Mesenteric fat pad (tissue), 1 donor: ENCODE measurements at places on chromosomes 13 and 19.
A peak's percentile ranks its signal among the peaks of the same experiment; 100 is the strongest.

GRCh38 chr19:33304371-33304759 is 2.0 kb upstream of the CEBPA start:
- DNase-seq, result peak; percentile 69

- no peak for DNase-seq
These were observed 406.9 kb upstream of the SLC10A2 start for GRCh38 chr13:103473081-103473480.

DNA sequence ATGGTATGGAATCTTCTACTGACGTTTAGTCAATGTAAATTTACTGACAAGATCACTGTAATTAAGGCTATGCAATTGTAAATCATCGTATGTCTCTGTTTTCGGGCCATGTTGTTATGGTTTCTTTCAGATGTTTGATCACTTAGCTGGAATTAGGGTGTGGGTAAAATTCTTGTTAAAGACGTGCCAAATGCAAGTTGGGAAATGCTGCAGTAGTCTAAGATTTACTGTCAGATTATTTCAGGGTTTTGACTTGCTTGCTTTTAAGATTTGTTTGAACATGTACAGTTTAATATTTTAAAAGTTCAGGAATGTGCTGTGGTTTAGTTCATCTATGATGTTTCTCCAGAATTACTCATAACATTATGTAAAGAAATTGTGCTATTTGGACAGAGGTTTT is 10.8 kb downstream of the NDFIP2 start:
- no peak for DNase-seq

GRCh38 chr13:50344717-50345116 is 329.5 kb downstream of the KCNRG start:
- no peak for DNase-seq

DNA sequence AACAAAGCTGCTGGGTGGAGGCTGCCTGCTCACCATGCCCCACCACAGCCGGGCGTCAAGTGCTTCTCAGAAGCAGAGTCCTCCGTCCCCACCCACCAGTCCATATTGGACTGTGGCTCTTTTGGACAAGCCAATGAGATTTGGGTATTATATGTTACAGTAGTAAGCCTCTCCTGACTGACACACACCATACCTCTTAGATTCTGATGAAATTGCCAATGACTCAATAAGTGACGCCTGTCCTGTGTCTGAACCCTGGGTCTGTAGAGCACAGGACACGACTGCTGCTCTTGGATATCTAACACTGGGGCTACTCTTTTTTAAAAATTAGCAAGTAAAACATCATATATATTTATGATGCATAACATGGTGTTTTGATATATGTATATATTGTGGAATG is 44.8 kb upstream of the UBAC2 start:
- no peak for DNase-seq

DNA sequence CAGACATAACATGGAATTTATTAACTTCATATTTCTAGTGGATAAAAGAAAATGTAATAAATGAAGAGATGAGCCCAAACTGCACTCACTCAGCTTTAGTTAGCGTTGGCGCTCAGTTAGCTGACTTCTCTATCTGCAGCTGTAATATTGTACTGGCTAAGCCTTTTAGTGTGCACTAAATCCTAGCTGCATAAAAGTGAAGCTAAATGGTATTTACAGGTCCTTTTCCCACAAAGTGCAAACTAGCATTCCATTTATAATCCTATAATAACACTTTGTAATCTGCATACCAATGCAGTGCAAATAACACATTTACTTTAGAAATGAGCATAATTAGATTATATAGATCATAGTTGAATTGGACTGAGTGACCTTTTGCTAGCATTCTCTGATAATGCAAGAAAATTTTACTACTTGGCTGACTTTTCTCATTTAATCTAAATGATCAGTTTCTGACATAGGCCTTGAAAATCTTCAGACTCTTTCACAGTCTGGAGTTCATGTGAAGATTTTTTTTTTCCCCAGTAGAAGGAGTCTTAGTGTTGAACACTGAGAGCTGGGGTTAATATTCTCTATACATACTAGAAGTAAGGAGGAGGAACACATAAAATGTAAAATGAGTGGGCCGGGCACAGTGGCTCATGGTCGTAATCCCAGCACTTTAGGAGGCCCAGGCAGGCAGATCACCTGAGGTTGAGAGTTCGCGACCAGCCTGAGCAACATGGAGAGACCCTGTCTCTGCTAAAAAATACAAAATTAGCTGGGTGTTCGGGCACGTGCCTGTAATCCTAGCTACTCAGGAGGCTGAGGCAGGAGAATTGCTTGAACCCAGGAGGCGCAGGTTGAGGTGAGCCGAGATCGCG is 1426.4 kb downstream of the PCDH9 start:
- DNase-seq, result no peak

GRCh38 chr13:114081761-114082681 is 50.4 kb downstream of the RASA3 start:
- DNase-seq, result peak; percentile 83

- DNase-seq, result no peak
These were observed 72.2 kb downstream of the RASA3 start for GRCh38 chr13:114059946-114060860.

DNA sequence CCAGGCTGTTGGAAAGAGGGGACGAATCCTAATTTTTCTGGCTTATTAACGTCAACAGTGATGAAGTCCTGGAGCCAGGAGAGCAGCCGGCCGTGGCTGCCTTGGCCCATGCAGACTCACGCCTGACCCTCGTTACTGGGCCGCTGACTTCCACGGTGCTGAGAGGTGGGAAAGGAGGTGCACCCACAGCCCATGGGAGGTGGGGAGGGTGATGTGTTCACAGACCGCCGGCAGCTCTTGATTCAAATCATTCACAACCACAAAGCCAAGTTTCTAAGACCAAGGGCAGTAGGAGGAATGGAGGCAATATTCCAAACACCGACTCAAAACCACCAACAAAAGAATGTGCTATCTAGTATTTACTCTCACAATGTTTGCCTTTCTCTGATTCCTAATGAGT is 24.3 kb downstream of the COL4A2 start:
- peak; percentile 79 for DNase-seq

GRCh38 chr13:80611310-80611709 is 270.4 kb upstream of the SPRY2 start:
- DNase-seq, result no peak

- DNase-seq, result no peak
These were observed 1.4 kb downstream of the ANKRD27 start for GRCh38 chr19:32673573-32673972.

DNA sequence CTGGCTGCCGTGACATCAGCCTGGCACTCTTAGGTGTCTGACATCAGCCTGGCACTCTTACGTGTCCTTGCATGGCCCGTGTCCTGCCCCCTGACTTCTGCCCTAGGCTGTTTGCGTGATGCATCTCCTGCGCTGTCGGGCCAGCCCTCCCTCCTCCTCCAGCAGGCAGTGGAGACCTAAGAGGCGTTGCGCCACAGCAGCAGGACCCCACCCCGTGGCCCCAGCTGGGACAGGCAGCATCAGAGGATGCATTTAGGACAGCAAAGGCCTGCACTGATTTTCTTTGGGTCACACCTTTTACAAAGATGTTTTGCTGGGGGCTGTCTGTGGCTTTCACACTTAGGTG is 65.3 kb downstream of the GPR12 start:
- peak; percentile 82 for DNase-seq

DNA sequence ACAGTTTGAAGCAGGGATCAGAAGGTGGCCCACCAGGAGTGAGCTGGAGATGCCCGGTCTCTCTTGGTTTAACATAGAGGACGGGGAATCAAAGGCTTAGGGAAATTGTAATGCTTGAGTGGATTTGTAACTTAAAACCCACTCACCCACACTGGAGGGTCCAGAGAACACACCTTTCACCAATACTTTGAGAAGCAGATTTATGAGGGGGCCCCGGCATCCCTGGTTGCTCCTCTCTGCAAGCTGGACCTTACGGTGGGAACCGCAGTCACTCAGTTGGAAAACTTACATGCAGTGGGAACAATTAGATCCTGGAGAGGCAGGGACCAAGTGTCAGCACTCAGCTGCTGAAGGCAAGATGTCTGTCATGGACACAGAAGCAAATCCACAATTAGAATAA is 20.5 kb downstream of the PPP5C start:
- DNase-seq, result no peak

DNA sequence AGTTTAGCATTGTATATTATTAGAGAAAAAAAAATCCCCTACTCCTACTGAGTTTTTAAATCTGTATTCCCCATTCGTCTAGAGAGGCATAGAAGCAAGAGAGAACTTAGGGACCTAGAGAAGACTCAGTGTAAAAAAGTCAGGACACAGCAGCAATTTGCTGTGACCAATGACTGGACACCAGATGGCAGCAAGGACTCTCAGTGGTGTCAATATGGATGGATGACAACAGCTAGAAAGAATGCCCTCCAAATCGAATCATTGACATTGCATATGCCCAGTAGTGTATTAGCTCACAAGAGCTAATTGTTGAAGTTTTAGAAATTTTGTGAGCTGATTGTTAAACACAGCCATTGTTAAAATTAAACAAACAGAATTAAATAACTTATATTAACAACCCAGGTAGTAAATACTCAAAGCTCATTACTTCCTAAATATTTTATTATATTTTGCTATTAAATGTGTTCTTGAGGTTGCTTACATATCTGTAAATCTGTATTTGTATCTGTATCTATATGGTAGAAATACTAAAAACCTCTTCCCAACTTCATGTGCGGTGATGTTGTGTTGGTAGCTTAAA is 43.9 kb downstream of the SIAH3 start:
- DNase-seq, result no peak
